ENCODE measurements at places on chromosomes 13 and 19. TPM values are rescaled to one million over a fixed set of nuclear protein-coding genes. Genes with fewer than 3 reads are reported as not detected.
A peak's percentile ranks its signal among the peaks of the same experiment; 100 is the strongest.

Gene ICAM5
- 2.5 TPM for total RNA-seq

Gene SAE1
- total RNA-seq = 22.3 TPM

Gene SSC5D
- 0.19 TPM for total RNA-seq

Gene IQCN
- total RNA-seq = 0.19 TPM

Gene SIGLEC8
- total RNA-seq = 0.09 TPM

Gene MBD3L5
- not detected for total RNA-seq

Gene PRDX2
- total RNA-seq = 1,737 TPM

Gene LILRA5
- 8.7 TPM for total RNA-seq

Gene HSD17B14
- total RNA-seq = 11.2 TPM

Gene MEIOSIN
- total RNA-seq = not detected

Gene DACH1
- 1.9 TPM for total RNA-seq

Gene TMC4
- total RNA-seq = 0.23 TPM

DNA sequence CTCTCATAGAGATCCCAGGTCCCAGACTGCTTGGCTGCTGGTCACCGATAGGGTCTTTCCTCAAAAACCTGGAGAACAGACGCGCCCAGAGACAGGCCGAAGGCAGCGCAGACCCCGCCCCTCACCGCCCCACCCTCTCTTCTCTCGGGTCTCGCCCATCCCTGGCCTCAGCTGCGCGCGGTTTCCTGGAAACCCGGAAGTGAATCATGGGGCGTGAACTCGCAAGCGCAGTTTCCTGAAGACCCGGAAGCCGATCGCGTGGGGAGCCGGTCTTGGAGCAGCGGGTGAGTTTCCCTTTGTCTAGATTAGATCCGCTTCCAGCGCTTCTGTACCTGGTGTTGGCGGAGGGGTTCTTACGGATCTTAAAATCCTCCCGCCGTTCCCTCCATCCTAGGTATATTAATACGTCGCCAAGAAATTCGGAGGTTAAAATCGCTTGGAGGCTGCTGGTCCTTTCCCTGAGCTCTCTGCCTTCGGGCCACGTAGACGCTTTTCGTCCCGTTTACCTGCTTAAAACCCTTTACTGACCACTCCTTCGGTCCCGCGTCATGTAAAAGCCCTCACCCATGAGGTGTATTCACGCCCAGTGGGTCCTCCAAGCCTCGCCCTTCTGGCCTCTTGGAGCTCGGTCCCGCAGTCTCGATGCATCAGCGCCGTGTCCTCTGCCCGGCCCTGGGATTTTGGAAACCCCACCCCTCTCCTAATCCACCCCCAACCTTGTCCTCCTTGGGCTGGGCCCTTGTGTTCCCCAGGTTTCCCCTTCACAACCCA lies at the start of gene ZNF578:
ZNF578 (plus strand) TSS at position 230 of the 771 bp plus-strand sequence. CDS start 48,293 bp downstream, outside the sequence.
- DNase-seq = peak; percentile 58

DNA sequence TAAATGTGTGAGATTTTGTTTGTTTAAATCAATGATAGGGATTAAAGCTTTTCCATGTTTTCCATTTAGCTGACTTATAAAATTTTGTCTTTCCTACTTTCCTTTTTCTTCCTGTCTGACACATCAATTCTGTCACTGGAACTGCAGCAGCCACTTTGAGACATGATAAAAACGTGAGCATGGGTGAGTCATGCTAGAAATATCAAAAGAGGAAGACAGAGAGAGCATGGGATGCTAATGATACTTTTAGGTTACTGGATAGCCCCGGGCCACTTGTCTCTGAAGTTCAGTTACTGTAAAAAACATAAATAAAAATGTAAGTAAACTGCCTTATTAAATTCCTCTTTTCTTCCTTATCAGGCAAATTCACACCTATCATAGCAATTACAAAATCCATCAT lies 1332.0 kb upstream of the PCDH20 start:
- no peak for DNase-seq

DNA sequence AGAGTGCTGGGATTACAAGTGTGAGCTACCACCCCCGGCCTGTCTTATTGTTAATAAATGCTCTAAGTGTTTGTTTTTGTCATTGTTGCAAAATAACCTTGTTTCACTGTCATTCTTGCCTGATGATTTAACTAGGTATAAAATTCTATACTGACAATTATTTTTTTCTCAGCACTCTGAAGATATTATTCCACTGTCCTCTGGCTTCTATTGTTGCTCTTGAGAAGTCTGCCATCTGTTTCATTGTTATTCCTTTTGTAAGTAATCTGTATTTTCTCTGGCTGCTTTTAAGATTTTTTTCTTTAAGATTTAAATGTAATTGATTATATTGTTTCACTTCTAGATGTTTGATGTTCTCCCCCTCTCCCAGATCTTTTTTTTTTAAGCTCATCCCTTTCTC lies 17.6 kb downstream of the ZNF420 start:
- no peak for DNase-seq

DNA sequence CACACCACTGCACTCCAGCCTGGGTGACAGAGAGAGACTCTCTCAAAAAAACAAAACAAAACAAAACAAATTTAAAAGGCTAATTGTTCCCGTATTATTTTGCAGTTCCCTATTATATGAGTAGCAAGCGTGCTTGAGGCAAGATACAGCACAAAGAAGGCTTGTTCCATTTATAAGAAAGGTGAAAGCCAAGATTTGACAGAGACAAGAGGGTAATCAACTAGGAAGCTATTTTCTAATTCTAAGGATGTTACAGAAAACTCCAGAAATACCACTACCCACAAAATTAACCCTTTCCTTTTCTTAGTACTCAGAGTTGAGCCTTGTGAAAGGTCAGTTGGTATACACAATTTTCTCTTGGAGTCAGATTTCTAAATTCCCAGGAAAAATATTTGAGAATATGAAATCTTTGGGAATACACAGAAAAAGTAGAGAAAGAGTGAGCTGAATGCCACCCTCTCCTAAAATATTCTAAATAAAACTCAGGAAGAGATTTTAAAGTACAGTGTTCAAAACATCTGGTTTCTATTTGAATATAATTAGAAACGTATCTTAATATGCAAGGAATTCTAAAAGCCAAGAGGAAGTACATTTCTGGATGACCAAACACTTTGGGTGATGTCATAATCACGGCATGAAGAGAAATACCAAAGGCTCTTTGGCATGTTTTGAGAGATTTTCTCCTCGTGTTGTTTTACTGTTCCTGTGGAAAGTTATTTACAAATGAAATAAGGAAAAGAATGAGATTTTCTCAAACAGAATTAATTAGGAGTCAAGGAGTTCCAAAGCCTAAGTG lies 63.0 kb upstream of the FLT1 start:
- no peak for DNase-seq

DNA sequence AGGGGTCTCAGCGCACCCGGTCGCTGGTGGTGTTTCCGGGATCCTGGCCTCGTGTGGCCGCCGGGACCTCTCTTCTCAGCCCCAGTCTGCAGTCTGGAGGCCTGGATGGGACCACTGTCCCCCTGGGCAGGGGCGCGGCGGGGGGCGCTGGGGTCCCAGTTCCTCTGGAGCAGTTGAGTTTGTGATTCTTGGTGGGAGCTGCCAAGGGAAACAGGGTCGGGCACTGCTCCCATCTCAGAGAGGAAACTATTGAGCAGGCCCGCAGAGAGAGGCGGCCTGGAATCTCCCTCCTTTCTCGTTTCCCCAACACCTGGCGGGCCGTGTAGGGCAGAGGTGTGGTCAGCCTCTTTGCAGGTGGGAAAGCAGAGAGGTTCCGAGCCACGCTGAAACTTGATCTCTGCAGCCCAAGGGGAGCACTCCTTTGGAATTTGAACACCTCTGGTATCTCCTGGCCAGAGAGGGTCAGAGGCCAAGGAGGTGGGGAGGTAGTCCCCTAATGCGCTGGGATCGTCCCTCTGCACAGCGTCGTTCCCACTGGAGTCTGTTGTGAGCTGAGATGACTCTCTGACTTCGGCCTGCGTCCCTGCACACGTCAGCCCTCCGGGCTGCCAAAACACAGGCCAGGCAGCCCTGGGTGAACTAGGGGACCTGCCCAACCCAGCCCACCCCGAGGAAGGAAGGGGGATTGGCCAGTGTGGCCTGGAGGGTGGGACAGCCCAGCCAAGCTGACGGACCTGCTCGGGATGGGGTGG lies 741 bp downstream of the PLEKHF1 start:
- no peak for DNase-seq

GRCh38 chr19:10681658-10682057 lies 19.6 kb upstream of the QTRT1 start:
- DNase-seq = no peak

GRCh38 chr13:30676672-30677071 lies 58.7 kb upstream of the ALOX5AP start:
- no peak for DNase-seq

GRCh38 chr19:1002600-1002999 lies 2.4 kb downstream of the GRIN3B start:
- DNase-seq = no peak

- no peak for DNase-seq
Measured at GRCh38 chr13:28137596-28137995, 749 bp upstream of the PAN3 start.

DNA sequence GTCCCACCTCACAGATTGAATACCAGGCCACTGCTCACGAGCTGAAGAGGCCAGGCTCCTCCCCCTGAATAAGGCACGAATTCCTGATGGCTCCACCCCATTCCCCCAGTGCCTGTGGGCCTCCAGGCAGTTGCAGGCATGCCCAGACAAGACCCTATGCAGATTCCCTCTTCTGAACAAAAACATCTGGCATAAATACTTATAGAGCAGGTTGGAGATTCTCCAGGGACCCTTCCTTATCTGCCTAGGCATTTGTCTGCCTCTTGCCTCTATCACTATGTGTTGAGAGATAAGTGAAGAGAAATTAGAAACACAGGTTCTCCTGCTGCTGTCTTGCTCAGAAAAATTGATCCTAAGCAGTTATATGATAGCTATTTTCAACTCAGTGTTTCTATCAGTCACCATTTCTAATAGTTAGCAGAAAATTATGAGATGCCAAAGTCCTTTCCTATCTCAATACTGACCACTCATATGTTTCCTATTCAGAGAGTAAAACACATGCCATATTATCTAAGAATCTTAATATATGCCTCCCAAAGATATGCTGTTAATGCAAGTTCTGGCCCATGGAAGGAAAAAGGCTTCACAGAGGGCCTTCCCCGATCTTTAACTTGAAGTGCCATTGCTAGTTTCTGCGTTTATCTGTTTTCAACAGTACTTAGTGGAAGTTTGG lies 364.0 kb downstream of the KCTD12 start:
- no peak for DNase-seq

DNA sequence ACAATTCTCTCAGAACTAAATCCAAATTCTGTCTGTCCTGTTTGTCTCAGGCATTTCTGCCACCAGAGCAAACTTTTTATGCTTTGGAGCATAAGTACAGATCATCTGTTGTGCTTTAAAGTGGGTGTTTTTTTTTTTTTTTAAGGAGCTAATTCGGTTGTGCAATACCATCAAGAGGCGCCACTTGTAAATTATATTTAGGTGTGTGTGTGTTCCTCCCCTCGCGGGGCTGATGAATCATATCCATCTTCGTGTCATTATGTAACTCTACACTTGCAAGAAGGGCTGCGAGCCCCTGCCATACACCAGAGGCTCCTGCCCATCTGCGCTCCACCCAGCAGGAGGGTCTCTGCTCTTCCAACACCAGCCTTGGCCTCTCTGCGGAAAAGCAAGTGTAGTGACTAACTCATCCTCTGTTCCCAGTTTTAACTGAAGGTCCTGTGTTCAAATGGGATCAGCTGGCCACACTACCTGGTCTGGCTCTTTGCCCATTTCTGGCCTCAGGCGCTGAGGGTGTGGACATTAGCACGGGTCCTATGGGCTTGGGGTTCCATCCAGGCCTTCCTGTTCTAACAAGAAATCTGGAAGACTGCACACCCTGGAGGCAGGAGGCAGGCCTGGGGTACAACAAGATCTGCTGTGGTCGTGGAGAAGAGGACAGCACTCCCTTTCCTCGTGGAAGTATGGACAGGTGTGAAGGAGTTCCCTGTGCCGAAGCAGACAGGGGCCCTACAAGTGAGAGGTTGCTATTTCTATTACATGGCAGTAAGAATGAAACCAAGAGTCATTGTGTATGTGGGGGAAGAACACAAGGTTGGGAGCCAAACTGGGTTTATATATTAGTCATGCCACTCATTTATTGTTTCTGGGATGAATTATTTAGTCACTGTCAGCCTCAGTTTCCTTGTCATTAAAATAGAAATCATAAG lies 96.1 kb upstream of the MBNL2 start:
- DNase-seq = no peak

DNA sequence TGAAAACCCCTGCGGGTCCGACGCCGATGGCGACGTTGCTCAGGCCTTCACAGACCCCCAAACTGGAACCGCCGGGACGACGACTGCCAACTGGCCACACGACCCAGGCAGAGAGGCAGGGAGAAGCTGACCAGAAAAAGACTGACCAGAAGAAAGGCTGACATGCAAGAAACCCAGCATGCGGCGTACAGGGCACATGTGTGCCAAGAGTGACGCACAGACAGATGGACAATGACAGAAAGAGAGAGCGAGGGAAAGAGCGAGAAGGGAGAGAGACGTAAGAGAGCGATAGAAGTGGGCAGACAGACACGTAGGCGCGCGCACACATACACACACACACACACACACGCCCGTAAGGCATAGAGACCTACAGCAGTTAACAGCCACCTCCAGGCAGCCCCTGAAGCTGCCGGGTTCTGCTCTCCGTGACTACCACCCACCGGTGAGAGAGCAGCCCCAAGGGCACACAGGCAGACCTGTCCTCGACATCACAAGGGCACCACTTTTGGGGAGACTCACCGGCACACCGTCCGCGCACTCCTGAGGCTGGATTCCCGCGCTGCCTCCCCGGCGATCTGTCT lies 67.2 kb upstream of the ZNF527 start:
- DNase-seq = no peak

- DNase-seq = no peak
Measured at GRCh38 chr13:67013709-67014108, 216.4 kb downstream of the PCDH9 start.

DNA sequence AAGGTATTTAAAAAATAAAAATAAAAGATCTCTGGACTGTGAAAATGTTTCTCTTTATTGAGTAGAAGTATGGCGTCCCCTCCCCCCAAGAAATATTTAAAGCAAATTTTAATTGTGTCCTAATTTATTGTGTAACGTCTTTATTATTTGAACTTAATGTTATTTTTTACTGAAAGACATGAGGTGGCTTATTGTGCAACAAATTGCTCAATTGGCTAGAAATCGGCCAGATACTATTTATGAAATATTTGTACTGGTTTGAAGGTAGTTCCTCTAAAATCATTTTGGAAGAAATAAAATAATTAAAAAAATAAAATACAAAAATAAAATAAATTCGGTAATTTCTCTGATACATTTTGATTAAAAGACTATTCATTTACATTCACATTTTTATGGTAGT lies 162.3 kb downstream of the DACH1 start:
- no peak for DNase-seq

DNA sequence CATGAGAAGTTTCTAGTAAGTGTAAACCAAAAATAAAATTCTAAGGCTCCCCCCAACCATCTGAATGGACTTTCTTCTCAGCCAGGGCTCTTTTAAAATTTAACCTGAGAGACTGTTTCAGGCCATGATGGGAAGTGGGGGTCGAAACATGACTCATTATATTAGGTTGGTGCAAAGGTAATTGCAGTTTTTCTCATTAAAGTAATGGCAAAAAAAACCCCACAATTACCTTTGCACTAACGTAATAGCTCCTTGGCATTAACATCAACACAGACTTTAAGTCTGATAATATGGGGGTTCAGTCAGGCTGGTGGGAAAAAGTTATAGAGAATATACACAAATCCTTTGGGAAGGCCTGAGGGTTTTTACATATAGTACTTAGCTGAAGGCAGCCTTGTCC lies 9.4 kb upstream of the SPART start:
- DNase-seq = no peak

GRCh38 chr19:966485-967088 lies 17.6 kb upstream of the WDR18 start:
- no peak for DNase-seq

Data from liver (tissue), 10 donors.